Effector memory CD8-positive, alpha-beta T cell (primary cell): ENCODE measurements at places on chromosomes 12 and 14.
A peak's percentile ranks its signal among the peaks of the same experiment; 100 is the strongest.

GRCh38 chr12:117587631-117588287 is 226.3 kb upstream of the NOS1 start:
- no peak for DNase-seq

DNA sequence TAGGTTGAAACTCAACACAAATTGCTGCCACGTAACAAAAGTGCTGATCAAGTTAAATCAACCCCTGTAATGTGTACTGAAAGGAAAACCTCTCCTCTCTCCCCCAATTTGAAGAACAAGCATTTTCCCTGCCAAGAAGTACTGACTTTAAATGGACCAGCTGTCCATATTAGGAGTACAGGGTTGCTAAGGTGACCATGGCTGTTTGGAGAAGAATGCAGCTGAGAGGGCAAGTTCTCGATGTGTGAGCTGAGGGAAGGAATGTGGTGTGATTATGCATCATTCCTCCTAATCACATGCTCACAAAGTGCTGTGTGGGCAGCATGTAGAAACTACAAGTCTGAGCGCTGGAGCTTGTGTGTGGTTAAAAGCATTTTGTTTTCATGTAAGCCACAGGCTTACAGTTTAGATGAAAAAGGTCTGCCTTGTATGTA is 50.9 kb upstream of the CCT2 start:
- DNase-seq: no peak

- DNase-seq: no peak
Measured at GRCh38 chr12:6916426-6917200, 2.2 kb downstream of the ENO2 start.

DNA sequence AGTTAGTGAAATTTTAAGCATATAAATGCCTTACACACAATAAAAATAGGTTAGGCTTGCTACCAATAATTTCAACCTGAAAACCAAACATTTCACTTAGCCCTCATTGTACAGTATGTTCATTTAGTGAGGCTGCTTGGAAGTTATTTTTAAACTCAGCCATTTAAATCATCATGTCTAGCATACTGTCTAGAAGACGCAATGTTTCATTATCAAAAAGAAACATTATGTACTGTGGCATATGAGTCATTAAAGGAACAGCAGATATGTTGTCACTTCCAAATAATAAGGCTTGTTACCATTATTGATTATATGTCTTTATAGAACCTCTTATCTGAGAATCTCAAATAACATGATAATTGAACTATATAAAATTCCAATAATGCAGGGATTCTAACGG is 304.7 kb downstream of the RMST start:
- no peak for DNase-seq

DNA sequence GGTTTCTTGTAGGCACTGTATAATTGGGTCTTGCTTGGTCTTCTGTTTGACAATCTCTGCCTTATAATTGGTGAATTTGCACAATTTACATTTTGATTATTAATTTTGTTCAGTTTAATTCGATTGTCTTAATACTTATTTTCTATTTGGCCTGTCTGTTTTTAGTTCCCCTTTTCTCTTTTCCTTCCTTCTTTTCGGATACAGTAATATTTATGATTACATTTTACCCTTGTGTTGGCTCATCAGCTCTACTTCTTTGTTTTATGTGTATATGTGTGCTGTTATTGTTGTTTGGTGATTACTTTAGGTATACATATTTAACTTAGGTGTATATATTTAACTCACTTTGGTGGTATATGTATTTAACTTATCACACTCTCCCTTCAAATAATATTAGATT is 12.8 kb upstream of the BEGAIN start:
- DNase-seq: no peak

DNA sequence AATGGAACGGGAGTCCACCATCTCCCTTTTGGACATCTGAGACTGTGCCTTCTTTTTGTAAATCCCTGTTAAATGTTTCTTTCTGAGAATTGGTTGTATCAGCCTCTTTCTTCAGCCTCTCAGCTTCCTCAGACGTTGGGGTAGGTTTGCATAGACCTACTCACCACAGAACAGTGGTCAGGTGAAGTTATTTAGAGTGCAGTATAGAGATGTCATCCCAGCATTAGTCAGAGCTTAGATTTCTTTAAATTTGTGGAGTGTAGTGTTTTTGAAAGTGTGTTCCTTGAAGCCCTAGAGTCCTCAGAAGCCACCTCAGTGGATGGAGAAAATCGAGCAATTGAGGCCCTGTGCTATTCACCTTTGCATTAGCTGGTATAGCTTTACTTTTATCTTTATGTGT is 8.9 kb upstream of the EEA1 start:
- DNase-seq: no peak

- no peak for DNase-seq
Measured at GRCh38 chr12:58416236-58416635, 474.9 kb downstream of the ATP23 start.

- DNase-seq: no peak
Measured at GRCh38 chr14:94771906-94772490, 2.1 kb upstream of the GSC start.

- no peak for DNase-seq
Measured at GRCh38 chr14:63512861-63513260, 30.3 kb downstream of the PPP2R5E start.

- DNase-seq: no peak
Measured at GRCh38 chr14:38618514-38618913, 362.6 kb upstream of the CLEC14A start.

GRCh38 chr12:22858849-22859570 is 234.0 kb downstream of the ETNK1 start:
- DNase-seq: no peak

GRCh38 chr14:93061380-93062012 is 54.2 kb downstream of the ITPK1 start:
- DNase-seq: no peak

- DNase-seq: no peak
Measured at GRCh38 chr12:6280672-6281071, 29.8 kb upstream of the PLEKHG6 start.

GRCh38 chr12:131892711-131893604 is 1.5 kb upstream of the ULK1 start:
- DNase-seq: no peak

DNA sequence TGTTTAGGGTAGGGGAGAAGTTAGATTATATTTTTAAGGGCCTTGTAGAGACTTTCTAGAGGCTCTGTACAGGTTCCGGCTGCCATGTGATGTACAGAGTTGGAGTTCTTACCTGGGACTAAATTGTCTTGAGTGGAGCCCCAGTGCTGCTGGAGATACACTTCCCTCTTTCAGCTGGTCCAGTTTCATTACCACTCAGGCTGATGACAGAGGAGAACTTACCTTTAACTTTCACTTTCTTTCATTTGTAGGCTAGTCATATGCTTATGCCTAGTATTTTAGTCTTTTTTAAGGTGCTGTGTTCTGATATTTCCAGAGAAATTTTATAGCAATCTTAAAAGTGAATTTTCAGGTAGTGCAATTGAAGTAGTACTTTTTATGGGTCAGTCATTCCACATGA is 117.3 kb downstream of the ERC1 start:
- DNase-seq: no peak

DNA sequence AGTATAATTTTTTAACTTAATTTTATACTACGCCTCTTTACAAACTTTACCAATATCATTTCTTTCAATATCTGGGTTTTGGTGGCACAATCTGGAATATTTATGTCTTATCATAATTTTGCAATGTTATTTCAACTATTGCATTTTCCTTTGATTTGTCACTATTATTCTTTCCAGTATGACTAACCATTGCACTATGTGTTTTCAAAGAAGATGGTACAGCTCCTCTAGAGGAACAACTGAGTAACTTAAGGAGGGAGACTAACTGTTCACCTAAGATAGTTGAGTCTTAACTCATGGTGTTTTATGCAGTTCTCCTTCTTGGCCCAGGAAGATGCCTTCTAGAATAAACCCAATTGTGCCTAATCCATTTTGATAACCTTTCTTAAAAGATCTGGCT is 60.5 kb upstream of the KIF21A start:
- no peak for DNase-seq

GRCh38 chr12:124175704-124176103 is 119.2 kb upstream of the RFLNA start:
- no peak for DNase-seq

GRCh38 chr12:43294916-43295315 is 257.1 kb downstream of the ADAMTS20 start:
- DNase-seq: no peak

GRCh38 chr12:124184456-124184855 is 110.4 kb upstream of the RFLNA start:
- no peak for DNase-seq

DNA sequence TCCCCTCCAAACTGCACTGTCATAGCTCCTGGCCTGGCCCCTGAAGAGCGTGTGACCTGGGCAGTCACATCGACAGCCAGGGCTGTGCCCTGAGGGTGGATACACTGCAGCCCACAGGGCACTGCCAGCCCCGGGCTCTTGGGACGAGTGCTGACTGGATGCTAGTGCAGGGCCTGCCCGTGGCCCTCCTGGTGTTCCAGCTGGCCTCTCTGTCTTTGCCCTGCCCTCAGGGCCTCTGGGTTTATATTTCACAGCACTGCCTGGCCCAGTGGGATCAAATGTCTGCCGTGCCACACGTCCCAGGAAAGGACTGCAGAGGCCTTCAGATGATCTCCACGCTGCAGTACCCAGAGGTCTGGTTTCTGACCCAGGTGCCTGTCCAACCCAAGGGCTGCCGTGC is 10.1 kb upstream of the CCDC197 start:
- DNase-seq: no peak

- DNase-seq: no peak
Measured at GRCh38 chr14:70896981-70897380, 10.3 kb upstream of the PCNX1 start.

DNA sequence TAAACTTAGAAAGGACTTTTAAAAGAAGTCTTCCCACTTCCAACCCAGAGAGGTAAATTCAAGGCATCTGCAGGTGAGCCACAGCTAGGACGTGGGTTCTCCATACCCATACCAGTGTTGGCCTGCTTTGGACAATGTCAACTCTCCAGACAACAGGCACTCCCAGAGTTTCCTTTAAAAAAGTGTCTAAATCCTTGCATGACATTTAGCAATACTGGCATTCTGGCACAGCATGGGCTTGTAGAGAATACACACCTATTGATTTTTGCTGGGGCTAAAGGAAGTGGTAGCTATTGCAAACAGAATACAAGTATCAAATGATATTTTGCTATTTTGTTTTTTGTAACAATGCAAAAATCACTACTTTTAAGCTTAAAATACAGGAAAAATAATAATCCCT is 25.8 kb upstream of the DICER1 start:
- DNase-seq: no peak

DNA sequence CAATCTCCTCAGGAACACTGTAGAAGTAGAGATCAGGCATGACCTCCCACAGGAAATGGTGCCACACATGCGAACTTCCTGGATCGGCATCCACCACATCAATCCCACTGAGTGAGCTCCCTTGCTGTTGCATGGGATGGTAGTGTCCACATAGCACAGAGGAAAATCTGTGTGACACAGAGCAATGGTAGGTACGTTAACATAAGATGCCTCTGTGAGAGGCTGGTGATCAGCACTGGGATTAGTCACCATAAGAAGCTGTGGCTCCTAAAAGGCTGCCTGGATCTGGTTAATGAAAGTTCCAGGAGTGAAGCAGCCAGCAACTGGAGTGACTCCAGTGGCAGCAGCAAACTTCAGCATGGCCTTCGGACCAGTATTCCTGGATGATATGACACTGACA is 21.8 kb downstream of the WDHD1 start:
- DNase-seq: no peak

GRCh38 chr14:104109731-104110361 is 24.3 kb downstream of the ASPG start:
- no peak for DNase-seq

GRCh38 chr14:95316821-95317220 is 2.9 kb downstream of the CLMN start:
- no peak for DNase-seq

GRCh38 chr12:56126732-56127239 is 1.3 kb upstream of the ESYT1 start:
- no peak for DNase-seq

GRCh38 chr12:81468206-81468605 is 290.9 kb downstream of the PPFIA2 start:
- DNase-seq: no peak

DNA sequence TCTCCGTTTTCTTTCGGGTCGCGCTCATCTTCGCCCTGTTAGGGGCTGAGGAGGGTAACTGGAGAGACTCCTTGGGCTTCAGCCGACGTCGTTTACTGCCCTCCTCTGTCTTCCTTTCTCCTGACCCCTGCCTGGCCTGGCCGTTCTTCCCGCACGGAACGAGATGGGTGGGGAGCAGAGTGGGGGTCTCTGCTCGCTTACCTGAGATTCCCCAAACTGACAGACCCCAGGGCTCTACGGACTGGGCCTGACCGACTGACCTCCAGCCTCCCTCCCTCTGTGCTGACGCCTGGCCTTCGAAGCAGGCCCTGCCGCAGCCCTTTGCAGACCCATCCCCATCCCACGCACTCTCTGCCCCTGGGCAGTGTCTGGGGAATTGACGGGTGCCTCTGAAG is 439 bp downstream of the GOLGA5 start:
- peak; percentile 3 for DNase-seq

DNA sequence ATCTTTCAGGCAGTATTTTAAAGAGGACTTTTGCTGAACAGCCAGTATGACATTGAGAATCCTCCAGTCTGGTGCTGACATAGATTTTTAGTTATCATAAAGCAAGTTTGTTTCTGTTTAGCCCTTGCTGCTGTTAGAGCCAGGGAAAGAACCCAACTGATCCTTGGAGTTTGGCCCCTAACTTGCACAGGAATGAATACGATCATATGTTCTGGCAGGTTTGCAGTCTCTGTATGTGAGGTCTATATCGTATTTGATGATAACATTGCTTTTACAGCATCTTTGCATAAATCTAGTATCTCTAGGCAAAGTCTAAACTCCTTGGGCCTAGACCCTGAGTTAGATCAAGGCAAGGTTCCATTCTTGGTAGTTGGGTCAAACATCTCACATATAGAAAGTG is 4.3 kb upstream of the CCDC175 start:
- no peak for DNase-seq

- no peak for DNase-seq
Measured at GRCh38 chr12:93007544-93007943, 78.4 kb upstream of the EEA1 start.

DNA sequence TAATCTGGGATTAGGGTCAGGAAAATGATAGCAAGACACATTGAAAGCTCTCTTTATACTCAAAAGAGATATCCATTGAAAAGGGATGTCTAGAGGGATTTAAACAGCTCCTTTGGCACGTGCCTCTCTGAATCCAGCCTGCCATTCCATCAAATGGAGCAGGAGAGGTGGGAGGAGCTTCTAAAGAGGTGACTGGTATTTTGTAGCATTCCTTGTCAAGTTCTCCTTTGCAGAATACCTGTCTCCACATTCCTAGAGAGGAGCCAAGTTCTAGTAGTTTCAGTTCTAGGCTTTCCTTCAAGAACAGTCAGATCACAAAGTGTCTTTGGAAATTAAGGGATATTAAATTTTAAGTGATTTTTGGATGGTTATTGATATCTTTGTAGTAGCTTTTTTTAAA is 25.4 kb upstream of the PLEKHD1 start:
- no peak for DNase-seq

DNA sequence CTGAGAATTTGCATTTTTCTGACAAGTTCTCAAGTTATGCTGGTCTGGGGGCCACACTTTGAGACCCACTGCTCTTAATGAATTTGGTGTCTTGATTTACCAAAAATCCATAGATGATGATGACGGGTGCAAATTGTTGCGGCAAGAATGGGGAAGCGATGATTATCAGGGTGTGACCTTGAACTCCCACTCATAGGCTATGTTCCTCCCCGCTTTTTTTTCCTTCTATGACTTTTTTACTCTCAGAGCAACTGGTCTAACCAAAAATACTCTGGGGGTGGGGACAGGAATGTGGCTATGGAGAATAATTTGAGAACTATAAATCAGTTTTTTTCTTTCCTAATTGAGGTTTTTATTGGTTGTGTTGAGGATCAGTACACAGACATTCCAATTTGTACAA is 83.6 kb downstream of the PPFIBP1 start:
- no peak for DNase-seq

- DNase-seq: peak; percentile 4
Measured at GRCh38 chr14:52923902-52924575, 26.8 kb downstream of the FERMT2 start.
